Kidney glomerular epithelial cell (primary cell): ENCODE measurements at places on chromosomes 16 and 17.

GRCh38 chr17:35729405-35729833 is 2.0 kb upstream of the RASL10B start:
- no peak for DNase-seq

DNA sequence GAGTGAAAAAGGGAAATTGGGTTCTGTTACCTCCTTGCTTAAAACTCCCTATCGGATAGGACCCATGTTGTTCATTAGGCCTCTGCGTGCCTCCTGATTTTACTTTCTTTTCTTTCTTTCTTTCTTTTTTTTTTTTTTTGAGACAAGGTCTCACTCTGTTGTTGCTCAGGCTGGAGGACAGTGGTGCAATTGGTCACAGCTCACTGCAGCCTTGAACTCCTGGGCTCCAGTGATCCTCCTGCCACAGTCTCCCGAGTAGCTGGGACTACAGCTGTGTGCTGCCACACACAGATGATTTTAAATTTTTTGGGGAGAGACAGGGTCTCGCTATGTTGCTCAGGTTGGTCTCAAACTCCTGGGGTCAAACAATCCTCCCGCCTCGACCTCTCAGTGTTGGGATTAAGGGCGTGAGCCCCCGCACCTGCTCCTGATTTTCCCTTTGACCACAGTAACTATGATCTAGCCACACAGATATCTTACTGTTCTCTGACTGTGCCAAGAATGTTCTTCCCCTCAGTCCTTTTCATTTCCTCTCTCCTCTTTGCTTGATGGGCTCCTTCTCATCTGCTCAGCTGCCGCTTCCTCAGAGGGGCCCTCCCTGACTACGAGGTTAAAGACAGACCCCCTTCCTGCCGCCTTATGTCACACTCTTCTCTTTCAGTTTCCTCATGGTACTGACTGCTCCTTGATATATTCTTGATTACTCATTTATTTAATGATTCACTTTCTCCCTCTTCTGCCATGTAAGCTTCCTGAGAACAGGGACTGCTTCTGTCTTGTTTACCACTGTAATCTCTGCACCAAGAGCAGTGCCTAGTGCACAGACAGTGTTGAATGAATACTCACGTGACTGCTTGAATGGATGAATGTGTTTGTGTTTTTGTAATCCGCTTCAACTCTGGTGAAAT is 44.3 kb downstream of the LCMT1 start:
- peak; percentile 54 for DNase-seq

- no peak for DNase-seq
Observed at GRCh38 chr17:4261452-4261851, 2.3 kb downstream of the ANKFY1 start.

GRCh38 chr16:6165330-6165979 is 1067.9 kb upstream of the EEF2KMT start:
- DNase-seq: peak; percentile 7

DNA sequence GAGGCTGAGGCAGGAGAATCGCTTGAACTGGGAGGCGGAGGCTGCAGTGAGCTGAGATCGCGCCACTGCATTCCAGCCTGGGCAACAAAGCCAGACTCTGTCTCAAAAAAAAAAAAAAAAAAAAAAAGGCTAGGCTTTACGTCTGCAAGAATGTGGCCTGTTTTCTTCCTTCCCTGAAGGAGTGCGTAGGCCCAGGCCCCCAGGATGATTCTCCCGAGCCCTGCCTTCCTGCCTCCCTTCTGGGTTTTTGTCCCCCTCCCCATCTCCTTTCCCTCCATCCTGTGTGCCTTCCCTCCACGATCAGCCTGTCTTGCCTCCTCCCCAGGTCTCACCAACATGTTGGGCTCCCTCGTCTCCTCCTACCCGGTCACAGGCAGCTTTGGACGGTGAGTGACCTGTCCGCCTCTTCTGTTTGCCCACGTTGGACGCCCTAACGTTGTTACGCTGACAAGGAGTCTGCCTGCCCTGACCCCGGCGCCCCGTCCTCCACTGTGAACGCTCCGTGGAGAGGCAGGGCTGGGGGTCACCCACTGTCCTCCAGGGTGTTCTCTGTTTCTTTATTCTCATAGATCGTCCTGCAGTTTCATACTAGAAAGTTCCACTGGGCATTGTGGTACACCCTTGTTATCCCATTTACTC is 15.7 kb upstream of the RNF213 start:
- DNase-seq: no peak

GRCh38 chr17:74380086-74380958 is 13.0 kb downstream of the GPR142 start:
- DNase-seq: no peak

GRCh38 chr16:66996324-66996982 is 8.1 kb downstream of the CES4A start:
- DNase-seq: peak; percentile 92

DNA sequence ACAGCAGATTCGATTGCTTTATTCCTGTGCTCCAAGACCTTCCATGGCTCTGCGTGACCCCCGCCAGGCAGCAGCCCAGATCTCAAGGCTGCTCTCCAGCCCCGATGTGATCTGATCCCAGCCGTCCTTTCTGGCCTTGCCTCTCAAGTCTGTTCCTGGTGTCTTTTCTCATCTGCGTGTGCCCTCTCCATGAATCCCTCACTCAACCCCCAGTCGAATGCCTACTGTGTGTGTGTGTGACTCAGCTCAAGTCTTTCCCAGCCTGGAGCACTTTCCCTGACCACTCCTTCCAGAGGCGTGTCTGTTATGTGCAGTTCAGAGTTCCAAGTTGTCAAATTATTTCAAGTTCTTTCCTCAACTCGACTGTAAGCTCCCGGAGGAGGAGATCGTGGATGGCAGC is 64.0 kb downstream of the MRM1 start:
- DNase-seq: no peak

DNA sequence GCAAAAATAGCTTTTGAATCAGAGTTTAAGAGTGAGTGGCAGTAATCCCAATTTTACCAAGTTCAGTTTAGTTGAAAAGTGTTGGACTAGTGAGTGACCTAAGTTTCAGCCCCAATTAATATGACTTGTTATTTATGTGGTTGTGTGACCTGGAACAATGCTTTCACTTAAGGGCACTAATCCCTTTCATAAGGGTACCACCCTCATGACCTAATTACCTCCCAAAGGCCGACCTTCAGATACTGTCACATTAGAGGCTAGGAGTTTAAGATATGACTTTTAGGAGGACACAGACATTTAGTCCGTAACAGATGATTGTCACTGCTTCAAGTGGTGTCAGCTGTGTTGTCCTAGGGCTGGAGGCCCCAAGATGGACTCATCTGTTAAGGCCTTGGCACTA is 190.0 kb downstream of the IRX3 start:
- DNase-seq: no peak

GRCh38 chr17:12429116-12429515 is 236.6 kb upstream of the MYOCD start:
- no peak for DNase-seq

GRCh38 chr16:86962913-86963312 is 354.3 kb downstream of the C16orf95 start:
- DNase-seq: no peak

- DNase-seq: no peak
Observed at GRCh38 chr17:37384560-37385149, 8.9 kb downstream of the C17orf78 start.

DNA sequence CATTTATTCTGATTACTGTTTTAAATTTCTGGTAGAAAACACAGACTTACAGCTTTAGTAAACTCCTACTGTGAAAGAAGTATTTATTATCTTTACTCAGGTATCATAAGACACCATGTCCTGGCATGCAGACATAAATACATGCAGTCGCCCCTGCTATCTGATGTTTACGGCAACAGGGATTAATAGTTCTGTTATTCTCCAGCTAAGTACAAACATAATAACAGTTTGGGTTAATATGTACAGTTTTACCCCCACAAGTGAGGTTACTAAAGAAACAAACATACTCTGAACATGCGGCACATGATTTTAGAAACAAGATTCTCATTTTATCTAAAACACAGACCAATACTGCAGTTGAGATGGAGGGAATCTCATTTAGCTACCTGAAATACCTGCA is 170.8 kb downstream of the ABCA8 start:
- DNase-seq: no peak

DNA sequence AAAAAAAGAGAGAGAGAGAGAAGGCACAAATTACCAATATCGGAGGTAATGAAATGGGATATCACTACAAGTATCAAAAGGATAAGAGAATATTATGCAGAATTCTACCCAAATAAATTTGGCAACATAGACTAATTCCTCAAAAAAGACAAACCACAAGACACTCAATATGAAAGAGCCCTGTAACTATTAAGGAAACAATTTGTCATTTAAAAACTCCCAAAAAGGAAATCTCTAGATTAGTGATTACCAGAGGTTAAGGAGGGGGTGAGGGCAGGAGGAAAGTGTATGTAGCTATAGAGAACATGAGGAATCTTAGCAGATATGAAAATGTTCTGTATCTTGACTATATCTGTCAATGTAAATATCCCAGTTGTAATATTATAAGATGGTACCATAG is 54.0 kb downstream of the CFDP1 start:
- no peak for DNase-seq

- DNase-seq: no peak
Observed at GRCh38 chr16:88393571-88393970, 10.8 kb downstream of the ZNF469 start.

- DNase-seq: no peak
Observed at GRCh38 chr16:3193221-3194212, 5.5 kb downstream of the OR1F1 start.

DNA sequence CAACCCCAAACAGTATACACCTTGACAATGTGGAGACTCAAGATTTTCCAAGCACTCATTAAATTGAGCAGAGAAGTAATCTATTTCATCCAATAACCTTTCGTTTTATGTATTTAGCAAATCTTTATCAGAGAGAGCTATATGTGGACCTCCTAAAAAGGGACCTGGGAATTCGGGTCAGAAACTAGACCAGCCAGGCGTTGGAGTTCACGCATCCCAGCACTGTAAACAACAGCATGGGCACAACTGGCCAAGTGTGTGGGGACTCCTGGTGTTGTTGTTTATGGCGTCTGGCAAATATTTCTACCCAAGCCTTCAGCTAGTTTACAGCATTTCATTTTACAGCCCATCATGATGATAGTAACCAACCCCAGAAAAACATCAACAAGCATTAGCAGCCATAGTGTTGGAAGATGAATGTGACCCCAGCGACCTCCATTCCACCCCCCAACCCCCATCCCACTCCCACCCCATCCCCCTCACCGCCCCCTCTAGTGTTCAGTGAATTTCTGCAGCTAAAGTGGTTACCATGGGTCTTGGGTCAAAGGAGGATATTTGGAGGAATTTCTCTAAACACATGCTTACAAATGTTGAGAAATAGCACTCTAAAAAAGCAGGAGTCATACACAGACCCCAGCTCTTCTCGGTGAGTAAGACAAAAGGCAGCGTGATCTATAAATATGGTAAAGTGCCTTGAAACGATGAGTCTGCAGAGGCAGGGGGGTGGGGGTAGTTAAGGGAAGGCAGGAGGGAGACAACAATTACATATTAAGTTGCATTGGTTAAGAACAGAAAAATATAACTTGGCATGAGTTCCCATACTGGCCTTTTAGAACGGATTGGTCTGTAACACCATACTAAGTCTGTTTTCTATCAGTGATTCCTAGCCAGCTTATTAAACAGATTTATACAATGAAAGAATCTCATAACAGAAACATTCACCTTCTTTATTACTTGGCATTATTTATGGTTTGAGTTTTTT is 91.4 kb upstream of the TBX2 start:
- DNase-seq: peak; percentile 34

DNA sequence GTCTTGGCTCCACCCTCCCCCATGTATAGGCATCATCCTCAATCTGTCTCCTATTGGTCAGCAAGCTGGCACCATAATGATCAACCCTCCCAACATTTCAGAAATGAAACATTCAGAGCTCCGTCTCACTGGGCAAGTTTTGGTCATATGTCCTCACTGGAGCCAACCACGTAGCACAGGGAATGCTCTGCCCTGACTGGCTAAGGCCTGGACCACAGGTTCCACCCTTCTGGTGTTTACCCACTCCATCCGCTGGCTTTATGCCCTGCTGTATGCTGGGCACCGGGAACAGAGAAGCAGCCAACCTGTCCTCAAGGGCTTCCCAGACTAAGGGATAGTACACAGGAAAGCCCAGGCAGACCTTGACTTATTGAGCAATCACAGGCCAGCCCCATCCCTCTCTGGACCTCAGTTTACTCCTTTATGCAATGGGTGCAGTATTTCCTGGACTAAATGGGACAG is 20.5 kb downstream of the MYO15A start:
- DNase-seq: no peak

GRCh38 chr17:65655706-65656105 is 94.3 kb upstream of the AXIN2 start:
- no peak for DNase-seq

DNA sequence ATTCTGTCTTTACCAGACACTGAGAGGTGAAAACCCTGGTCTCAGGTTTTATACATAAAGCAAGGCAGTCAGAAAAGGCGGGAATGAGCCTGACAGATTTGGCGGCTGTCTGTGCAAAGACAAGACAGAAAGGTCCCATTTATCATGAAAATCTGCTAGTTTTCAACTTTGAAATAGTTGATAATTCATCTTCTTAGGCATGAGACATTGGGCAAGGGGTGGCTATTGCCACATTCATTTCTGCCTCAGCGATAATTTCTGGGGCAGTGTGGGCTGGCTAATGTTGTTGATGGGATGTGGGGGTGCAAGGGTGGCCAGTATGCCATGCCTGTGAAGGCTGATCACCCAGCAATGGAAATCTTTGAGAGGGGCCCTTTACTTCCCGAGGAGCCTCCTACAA is 173.8 kb upstream of the RPH3AL start:
- no peak for DNase-seq

DNA sequence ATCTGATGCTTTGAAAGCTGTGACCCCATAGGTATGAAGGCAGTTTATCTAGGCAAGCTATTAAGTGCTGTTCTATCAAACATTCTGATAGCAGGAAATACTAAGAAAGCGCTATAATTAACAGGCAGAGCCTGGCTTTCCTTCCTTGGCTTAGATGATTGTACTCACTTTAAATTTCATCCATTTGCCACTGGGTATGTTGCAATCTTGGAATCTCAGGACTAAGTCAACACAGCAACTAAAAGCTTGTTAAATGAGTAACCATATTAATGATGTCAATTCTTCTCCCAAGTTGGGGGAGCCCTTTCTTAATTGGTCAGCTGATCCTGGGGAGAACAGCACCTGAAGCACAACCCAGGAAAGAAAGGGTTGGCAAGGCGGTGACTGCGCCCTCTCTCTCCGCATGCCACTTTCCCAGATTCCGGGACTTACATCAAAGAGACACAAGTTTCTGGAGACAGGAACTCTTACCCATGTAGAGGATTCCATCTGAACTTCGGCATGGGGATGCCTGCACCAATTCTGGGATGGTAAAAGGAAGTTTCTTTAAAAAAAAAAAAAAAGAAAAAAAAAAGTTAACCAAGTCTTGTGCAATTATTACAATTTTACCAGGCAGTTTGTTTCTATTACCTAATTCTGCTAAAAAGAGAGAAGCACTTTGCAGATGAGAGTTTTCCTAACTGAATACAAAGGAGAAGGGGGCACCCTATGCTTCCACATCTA is 54.4 kb upstream of the ICAM2 start:
- peak; percentile 86 for DNase-seq

- DNase-seq: no peak
Observed at GRCh38 chr17:21352221-21352980, 23.8 kb upstream of the KCNJ12 start.
